ENCODE measurements at places on chromosomes 12 and 14.
A peak's percentile ranks its signal among the peaks of the same experiment; 100 is the strongest.

DNA sequence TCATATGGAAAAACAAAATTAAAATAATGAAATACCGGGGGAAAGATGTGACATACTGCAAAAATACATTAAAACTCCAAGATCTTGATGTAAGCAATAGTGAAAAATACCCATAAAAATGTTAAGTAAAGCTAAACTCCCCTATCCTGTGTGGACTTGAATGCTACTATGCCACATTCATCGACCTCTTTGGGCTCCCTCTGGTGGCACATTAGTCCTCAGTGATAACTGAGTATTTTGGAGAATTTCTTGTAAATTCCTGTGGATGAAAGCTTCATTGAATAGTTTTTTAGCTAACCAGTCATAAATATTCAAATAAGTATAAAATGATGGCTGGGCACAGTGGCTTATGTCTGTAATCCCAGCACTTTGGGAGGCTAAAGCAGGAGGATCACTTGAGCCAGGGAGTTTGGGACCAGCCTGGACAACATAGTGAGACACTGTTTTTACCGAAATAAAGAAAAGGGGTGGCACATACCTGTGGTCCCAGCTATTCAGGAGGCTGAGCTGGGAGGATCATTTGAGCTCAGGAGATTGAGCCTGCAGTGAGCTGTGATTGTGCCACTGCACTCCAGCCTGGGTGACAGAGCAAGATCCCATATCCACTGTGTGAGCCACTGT is 42.4 kb upstream of the SGPP1 start:
- peak; percentile 64 for DNase-seq

GRCh38 chr12:29644536-29645162 is 139.1 kb downstream of the TMTC1 start:
- no peak for DNase-seq

DNA sequence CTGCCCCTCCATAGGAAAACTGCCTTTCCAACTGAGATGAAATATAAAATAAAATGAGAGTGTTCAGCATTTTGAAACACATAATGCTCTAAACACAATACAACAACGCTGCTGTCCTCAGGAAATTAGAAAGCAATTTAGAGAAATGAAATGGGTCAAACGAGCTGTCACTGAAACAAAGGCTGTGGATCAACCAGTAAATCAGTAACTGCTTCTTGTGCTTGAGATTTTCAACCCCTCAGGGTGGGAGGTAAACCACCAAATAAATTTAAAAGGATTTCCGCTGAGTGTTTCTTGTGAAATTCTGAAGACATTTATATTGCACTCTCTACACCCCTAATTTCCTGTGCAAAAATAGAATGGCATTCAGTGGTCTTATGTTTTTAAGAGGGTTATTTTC is 657.1 kb upstream of the SEL1L start:
- no peak for DNase-seq

GRCh38 chr12:7647071-7647470 is 18.6 kb downstream of the APOBEC1 start:
- DNase-seq: no peak

- DNase-seq: no peak
Measured at GRCh38 chr14:98174041-98174440, 1098.0 kb downstream of the BCL11B start.

GRCh38 chr14:79663453-79663852 is 547.9 kb downstream of the DIO2 start:
- DNase-seq: no peak

- no peak for DNase-seq
Measured at GRCh38 chr12:57775563-57776246, 3.3 kb downstream of the EEF1AKMT3 start.

- no peak for DNase-seq
Measured at GRCh38 chr12:65725376-65725775, 98.9 kb upstream of the HMGA2 start.

DNA sequence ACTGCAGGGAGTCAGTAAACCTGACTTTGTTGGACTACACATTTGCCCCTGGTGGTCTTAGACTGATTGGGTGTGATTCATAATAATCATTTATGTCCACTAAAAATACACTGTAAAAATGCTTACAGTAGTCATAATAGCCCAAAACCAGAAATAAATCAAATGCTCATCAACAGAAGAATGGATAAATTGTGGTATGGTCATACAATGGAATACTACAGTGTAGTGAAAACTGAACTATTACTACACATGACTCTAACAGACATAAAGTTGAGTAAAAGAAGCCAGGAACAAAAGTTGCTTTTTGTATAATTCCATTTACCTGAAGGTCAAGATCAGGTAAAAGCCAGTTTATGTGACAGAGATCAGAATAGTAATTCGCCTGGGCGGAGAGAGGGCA is 57.2 kb upstream of the CDKL1 start:
- DNase-seq: no peak

DNA sequence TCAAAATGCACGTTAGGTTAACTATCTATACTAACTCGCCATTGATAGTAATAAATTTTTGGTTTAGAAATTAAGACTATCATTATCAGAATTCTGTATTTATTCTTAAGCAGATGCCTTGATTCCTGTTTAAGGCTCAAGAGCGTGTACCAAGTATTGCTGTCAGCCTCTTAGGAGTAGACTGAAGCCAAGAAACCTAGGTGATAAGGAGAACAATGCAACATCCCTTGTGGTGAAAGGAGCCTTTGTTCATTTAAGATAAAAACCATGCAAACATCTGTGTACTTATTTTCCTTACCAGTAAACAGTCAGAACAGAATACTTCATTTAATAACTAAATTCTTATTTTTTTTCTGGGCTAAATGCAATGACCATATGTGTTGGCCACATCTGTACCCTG is 109.4 kb upstream of the NOVA1 start:
- no peak for DNase-seq

DNA sequence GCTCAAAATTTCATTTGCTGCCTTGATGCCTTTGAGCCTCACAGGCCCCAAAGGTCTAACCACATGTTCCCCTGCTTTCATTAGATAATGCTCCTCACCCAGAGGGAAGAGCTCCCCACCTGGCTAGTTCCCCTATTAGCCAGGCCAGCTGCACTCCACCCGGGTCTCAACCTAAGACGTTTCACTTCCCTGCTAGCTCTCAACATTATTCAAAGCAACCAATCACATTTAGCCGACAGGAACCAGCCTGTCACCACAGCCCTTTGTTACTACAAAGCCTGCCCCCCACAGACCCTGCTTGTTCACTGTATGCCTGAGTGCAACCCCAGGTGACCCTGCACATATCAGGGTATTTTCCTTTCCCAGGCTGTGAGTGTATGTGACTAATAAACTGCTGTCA is 78.6 kb downstream of the SLC15A5 start:
- no peak for DNase-seq

DNA sequence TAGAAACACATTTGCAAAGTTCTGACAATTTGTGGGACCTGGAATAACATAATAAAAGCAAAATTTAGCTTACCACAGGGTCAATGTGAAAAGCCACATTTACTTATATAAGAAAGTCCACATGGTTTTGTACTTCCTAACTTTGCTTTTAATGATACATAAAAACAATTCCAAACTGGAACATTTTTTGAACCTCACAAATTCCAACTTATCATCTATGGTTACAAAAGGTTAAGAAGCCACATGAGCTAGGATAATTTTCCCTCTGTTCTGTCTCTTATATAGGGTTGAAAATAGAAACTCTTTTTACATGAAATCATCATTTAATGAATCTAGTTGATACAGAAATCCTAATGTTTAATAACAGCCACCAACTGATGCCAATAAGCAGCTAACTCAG is 8.9 kb upstream of the RERG start:
- no peak for DNase-seq

DNA sequence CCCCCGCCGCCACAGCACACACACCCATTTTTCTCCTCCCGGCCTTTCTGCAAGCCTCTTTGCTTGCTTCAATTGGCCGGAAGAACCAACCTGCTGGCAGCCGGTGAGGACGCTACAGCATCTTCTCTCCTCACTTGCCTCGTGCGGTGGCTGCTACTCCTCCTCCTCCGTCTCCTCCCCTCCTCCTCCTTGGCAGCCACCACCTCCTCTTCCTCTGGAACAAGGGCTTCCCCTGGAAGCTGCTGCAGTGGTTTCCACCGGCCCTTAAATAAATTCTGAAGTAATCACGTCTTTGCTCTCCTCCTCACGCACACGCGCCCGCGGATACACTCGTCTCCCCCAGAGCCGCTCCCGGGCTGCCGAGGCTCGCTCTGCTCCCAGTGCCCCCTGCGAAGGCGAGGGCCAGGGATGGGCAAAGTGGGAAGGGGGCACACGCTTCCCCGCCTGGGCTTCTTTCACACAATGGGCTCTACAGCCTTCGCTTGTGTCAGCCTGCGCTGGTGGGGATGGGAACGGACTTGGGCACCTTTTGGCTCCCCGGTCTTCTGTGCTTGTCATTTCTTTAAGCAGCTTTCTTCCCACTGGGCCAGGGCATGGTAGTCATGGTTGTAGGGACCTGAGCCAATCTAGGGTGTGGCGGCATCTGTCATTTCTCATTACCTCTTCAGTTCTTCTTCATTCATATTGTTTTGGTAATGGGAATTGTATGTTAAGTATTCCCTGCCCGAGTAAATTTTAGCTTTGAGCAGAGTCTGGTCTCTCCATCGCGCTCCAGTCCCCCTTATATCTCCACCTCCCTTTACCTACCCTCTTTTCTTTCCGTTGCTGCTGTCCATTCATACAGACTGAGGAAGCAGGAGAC is at the start of gene PPFIA2:
TSS of gene PPFIA2 (minus strand) at position 161 of the 862 bp plus-strand sequence.
- peak; percentile 11 for DNase-seq

GRCh38 chr12:64320611-64321010 is 69.9 kb downstream of the C12orf56 start:
- no peak for DNase-seq

DNA sequence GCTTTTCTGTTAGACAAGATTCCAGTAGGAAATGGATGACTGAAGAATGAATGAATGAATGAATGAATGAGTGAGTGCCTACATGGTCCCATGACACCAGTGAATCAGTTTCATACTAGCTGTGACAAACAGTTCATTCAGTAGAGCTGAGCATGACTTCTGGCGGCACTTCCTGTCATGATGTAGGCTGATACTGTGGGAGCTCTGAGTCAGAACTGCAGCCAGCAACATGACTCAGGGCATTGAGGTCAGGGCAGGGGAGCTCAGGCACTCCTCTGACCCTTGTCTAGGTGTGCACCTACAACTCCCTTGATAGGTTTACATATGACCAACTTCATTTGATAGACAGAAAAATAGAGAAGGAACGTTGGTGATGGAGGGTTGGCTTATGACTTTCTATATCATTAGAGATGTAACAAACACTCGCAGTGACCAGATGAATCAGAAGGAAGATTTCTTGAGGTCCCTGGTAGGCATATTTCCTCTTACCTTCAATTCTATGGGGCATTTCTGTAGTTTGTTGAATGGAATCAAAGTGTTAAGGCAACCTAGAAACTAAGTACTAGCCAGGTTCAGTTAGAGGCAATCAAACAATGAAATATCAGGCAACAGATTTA is 139.3 kb upstream of the ARHGAP5 start:
- peak; percentile 63 for DNase-seq
